ENCODE measurements at places on chromosomes 6 and 20. TPM values are rescaled to one million over a fixed set of nuclear protein-coding genes. Genes with fewer than 3 reads are reported as not detected.

The TFEB gene
- total RNA-seq, result 9.7 TPM

The CFB gene
- total RNA-seq, result 0.37 TPM

The SCUBE3 gene
- not detected for total RNA-seq

The MARCKS gene
- not detected for total RNA-seq

The SIM1 gene
- total RNA-seq, result not detected

The LIME1 gene
- 302 TPM for total RNA-seq

The FAM83B gene
- not detected for total RNA-seq

The OTOR gene
- not detected for total RNA-seq

- no peak for DNase-seq
- H3K36me3 ChIP-seq, result no peaks in the 10 kb centered on the region
- H3K27ac ChIP-seq, result no peak overlapping the region
- no peaks in the 10 kb centered on the region for H3K27me3 ChIP-seq
- no peak overlapping the region for H3K4me3 ChIP-seq
These were observed 311.2 kb upstream of the OPRM1 start for GRCh38 chr6:153727885-153728284.

GRCh38 chr6:112114577-112115223, 27.3 kb downstream of the FAM229B start:
- DNase-seq, result no peak
- no peaks in the 10 kb centered on the region for H3K36me3 ChIP-seq
- H3K4me1 ChIP-seq, result peaks cover 16% of the 10 kb centered on the region
- H3K27ac ChIP-seq, result no peak overlapping the region

- H3K4me3 ChIP-seq, result no peak overlapping the region
- no peaks in the 10 kb centered on the region for H3K36me3 ChIP-seq
- H3K4me1 ChIP-seq, result peaks cover 6% of the 10 kb centered on the region
- no peak for DNase-seq
These were observed 247.1 kb upstream of the MOCS1 start for GRCh38 chr6:40181367-40181766.

GRCh38 chr6:148979014-148979901, 232.4 kb downstream of the UST start:
- H3K4me3 ChIP-seq, result no peak overlapping the region
- no peaks in the 10 kb centered on the region for H3K36me3 ChIP-seq
- H3K4me1 ChIP-seq, result no peaks in the 10 kb centered on the region
- H3K27me3 ChIP-seq, result peaks cover 15% of the 10 kb centered on the region

GRCh38 chr6:7153789-7154188, 46.0 kb downstream of the RREB1 start:
- DNase-seq, result no peak
- H3K36me3 ChIP-seq, result peaks cover 12% of the 10 kb centered on the region
- no peaks in the 10 kb centered on the region for H3K27me3 ChIP-seq
- H3K4me1 ChIP-seq, result peaks cover 64% of the 10 kb centered on the region

DNA sequence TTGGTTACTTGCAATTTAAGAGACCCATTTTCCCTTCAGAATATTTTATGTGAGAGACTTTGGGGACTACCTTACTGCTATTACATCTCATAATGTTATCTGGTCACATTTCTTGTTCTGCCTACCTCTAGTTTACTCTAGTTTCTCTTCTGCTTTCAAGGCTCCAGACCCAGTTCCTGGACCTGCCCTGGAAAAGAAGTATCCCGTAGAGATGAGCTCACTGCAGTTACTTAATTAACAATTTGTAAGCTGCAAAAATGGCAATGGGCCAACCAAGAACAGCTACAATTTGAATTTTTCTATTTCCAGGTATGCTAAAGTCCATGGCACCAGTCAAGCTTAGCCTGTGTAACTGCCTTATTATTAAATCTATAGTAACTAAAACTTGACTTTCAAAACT, 25.0 kb downstream of the TAB2 start:
- H3K27ac ChIP-seq, result peak overlapping the region; percentile 26
- H3K4me1 ChIP-seq, result peaks cover 75% of the 10 kb centered on the region
- no peak overlapping the region for H3K4me3 ChIP-seq
- no peaks in the 10 kb centered on the region for H3K27me3 ChIP-seq
- DNase-seq, result no peak

DNA sequence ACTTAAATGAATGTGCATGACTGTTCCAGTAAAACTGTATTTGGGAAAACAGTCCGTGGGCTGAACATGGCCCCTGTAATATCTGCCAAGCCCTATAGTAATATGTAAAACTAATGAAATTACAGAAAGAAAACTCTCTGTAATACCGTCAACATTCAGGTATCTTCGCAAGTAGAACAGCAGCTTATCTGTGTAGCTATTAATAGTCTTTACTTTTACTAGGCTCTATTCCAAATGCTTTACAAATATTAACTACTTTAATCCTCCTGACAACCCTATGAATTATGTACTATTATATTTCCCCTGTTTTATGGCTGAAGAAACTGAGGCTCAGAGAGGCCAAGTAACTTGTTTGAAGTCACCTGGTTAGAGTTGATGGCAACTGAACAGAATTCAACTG, 57.1 kb downstream of the DAAM2 start:
- DNase-seq, result no peak
- no peaks in the 10 kb centered on the region for H3K4me1 ChIP-seq
- H3K4me3 ChIP-seq, result no peak overlapping the region
- no peak overlapping the region for H3K27ac ChIP-seq
- no peaks in the 10 kb centered on the region for H3K36me3 ChIP-seq
- H3K27me3 ChIP-seq, result no peaks in the 10 kb centered on the region

All from activated CD4-positive, alpha-beta T cell treated with anti-CD3 and anti-CD28 coated beads, Interleukin-2, amount 10 ng/mL, durations not matched to agents 7 days and 5 days (primary cell).